ENCODE measurements at places on chromosomes 5 and 9.
A peak's percentile ranks its signal among the peaks of the same experiment; 100 is the strongest.

DNA sequence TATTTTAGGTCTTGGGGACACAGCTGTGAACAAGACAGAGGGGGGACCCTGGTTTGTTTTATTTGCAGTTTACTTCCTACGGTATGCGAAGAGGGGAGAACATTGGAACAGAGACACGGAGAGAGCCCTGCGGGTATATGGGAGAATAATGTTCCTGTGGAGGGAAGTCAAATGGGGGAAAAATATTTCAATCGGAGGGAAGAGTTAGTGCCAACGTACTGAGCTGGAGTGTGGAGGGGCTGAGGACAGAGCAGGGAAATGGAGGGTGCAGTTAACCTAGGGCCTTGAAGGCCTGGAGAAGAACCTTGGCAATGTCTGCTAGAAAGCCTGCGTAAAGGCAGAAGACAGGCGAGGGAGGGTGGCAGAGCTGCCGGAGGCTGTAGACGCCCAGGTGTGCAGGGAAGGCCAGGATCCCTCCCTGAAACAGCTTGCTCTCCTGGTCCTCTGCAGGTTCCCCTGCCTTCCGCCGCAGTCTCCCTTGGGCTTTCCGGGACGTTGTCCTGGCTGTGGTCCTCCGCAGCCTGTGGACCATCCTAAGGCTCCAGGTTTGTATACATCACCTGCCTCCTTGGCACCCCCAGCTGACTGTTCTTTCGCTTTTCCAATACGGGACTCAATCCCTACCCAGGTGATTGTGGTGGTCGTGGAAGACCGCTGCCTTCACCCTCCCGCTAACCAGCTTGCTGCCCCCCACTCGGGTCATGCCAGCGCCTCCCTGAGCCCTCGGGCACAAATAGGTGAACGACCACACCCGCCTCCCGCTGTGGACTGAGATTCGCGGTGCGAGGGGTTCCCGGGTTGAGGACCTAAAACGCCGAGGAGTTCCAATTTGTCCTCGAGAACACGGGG, 1.9 kb upstream of the RACK1 start:
- peak; percentile 7 for DNase-seq

- no peak for DNase-seq
Observed at GRCh38 chr5:121221483-121221882, 630.2 kb upstream of the FTMT start.

DNA sequence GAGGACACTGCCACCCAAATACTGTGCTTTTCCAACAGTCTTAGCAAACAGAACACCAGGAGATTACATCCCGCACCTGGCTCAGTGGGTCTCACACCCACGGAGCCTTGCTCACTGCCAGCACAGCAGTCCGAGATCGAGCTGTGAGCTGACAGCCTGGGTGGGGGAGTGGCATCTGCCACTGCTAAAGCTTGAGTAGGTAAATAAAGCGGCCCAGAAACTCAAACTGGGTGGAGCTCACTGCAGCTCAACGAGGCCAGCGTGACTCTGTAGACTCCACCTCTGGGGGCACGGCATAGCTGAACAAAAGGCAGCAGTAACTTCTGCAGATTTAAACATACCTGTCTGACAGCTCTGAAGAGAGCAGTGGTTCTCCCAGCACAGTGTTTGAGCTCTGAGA, 28.8 kb downstream of the EPB41L4A start:
- no peak for DNase-seq

- no peak for DNase-seq
Observed at GRCh38 chr5:180938294-180938693, 39.3 kb downstream of the BTNL8 start.

GRCh38 chr5:72308853-72309191, 11.2 kb downstream of the MRPS27 start:
- DNase-seq = no peak

- no peak for DNase-seq
Observed at GRCh38 chr9:6224393-6225154, 9.0 kb downstream of the IL33 start.

DNA sequence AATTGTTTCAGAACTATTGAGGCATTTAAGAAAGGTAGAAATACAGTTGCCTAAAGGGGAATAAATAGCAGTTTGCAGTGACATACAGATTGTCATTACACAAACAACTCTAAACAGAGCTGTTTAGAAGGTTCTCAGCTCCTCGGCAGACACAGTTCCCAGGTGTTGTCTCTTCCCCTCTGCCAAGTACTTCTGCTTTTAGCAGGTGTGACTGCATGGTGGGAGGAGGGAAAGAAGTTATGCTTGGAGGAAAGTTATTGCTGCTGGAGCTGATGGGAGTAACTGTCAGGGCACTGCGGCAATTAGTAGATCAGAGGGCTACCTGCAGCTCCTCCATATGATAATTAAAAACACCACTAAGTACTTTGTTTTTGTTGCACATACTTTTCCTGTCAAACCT, 14.5 kb downstream of the EDIL3 start:
- no peak for DNase-seq

GRCh38 chr9:82706786-82707185, 356.2 kb downstream of the RASEF start:
- DNase-seq = no peak

DNA sequence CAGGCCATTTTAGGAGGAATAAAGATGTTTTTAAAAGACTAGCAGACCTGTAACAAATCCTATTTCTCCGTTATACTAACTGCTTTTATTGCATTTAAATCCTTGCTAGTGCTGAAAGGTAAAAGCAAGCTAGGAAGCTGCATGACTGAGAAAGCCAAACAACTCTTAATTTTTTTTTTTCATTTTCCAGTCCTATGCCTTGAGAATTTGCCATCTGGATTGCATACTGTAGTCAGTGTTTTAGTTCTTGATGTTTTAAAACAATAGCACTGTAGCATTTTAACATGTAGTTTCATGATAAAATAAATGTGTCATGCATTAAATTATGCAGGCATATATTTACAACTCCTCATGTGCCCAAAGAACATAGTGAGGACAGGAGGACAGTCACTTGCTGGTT, 108.4 kb upstream of the FGF10 start:
- DNase-seq = no peak

DNA sequence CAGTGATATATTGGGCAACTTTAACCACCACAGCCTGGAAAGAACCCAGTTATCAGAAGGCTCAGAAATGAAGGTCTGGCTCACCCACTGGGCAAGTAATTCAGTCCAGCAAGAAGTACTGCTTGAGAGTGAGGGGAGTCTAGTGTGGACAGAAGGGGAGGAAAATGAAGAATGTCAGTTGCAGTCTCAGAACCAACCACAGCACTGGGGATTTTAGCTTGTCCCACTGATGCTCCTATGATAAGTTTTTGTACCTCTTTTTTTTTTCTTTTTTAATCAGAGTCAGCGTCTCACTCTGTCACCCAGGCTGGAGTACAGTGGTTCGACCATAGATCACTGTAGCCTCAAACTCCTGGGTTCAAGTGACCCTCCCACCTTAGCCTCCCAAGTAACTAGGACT, 9.4 kb upstream of the CD72 start:
- no peak for DNase-seq

DNA sequence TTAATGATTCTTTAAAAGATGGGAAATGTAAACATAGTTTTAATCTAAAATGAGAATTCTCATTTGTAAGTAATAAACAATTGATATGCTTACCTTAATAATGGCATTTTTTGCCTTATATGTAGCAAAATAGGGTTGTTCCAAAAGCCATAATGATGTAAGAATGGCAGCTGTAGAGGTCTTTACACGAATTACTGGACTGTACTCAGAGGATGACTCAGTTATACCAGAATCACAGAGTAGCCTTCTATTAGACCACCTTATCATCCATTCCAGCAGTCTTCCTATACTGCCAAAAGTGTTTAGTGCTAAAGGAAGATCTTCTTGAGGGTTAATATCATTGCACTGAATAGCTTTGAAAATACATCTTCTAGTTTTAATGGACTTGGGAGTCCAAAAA, 66.5 kb downstream of the CPLANE1 start:
- no peak for DNase-seq

DNA sequence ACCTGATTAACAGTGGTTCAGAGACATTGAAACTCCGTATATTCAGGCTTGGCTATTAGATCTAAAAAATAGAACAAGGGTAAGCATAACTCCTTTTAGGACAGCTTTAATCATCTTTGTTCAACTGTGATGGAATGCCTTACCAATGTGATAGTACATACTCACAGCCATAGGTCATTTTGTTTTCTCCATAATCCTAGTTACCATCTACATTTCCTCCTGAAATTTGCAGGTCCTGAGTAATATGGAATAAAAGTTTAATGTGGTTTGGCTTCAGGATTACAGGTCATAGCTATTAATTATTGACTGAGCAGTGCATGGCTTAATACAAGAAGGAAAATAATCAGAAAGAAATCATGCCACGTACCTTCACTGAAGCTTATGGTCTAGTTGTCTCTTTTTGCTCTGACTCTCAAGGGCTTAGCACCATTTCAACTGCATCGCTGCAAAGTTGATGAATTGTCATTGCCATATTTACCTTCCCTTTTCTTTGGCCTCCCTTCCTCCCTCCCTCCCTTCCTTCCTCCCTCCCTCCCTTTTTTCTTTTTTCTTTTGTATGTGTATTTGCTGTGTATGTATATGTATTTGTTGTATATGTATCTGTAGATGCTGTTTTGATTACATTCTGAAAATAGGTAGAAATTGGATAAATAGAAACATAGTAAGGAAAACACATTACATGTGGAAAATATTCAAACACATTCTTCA, 250.9 kb upstream of the ZNF608 start:
- no peak for DNase-seq

DNA sequence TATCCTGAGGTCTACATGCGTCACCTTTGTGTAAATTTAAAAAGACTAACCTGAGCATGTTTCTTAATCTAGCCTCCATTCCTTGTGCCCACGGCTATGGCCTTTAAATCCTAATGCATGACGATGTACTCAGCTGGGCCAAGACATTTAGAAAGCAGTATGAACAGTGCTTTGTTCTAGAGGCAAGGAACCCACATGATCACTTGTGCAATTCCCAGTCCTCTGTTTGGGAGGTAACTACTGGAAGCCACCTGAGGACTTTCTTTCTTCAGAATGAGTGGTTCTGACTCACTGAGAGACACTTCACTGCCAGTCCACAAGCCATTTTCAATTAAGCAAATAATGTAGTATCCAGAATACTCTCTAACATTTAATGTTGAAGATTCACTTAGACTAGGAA, 181.3 kb downstream of the RAB3C start:
- no peak for DNase-seq

GRCh38 chr9:130026583-130027340, 16.2 kb downstream of the FNBP1 start:
- no peak for DNase-seq

GRCh38 chr5:54719384-54720283, 202.1 kb downstream of the SNX18 start:
- no peak for DNase-seq

GRCh38 chr9:89195131-89195797, 16.6 kb upstream of the SHC3 start:
- DNase-seq = no peak

- no peak for DNase-seq
Observed at GRCh38 chr9:138057726-138058125, 180.1 kb downstream of the CACNA1B start.

DNA sequence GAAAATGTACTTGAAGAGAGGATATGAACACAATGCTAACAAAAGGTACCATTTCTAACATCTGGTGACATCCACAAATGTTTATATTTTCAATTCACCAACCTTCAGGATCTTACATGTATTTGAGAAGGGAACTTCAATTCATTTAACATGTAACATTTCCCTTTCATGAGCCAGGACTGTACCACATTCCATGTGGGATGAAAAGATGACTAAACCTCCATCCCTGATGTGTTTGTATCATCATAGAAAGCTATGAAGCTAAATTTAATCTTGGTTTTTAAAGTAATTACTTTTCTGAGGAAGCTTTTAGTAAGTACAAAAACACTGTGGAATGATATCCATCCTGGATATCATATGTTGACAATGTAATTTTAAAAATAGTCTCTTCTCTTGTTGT, 78.2 kb upstream of the GNA14 start:
- no peak for DNase-seq

DNA sequence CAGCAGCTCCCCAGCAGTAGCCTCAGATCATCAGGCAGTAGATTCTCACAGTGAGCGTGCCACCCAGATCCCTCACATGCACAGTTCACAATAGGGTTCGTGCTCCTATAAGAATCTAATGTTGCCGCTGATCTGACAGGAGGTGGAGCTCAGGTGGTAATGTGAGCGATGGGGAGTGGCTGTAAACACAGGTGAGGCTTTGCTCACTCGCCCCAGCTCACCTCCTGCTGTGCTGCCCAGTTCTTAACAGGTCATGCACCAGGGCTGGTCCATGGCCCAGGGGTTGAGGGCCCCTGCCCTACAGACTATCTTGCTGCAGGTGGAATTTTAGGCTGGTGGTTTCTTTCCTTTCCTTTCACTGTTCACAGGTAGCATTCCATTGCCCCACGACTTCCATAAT, 100.2 kb downstream of the MRPL36 start:
- DNase-seq = no peak

DNA sequence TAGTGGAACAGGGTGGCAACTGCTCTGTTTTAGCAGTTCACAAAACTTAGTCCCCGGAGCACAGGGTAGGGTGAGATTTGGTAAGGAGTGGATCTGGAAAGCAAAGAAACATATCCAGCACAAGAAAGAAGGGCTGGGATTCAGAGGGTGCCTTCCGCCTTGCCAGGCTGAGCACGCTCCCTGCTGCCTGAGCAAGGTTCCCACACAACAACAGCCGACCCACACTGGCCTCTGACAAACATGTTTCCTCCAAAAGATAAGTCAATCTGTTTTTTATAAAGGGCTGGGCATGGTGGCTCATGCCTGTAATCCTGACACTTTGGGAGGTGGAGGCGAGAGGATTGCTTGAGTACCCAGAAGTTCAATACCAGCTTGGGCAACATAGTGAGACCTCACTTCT, 45.8 kb downstream of the RAB3C start:
- no peak for DNase-seq

DNA sequence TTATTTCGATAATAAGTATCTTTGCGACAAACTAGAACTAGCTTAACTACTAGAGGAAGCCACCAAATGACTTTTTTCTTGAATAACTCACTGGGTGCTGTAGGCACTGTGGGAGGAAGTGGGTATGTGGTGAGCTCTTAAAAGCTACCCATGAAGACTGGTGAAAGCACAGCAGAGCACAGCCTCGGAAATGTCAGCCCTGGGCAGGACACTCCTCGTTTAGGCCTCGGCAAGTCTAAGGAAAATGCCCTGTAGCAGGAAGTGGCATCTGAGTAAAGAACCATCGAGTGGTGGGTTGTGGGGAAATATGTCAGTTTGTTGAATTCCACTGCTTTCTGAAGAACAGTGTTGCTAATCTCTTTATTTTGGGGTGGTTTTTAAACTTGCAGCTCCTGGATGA, 44.0 kb upstream of the NCS1 start:
- DNase-seq = peak; percentile 40

- DNase-seq = no peak
Observed at GRCh38 chr5:41143131-41143901, 70.0 kb downstream of the C6 start.

GRCh38 chr5:15012061-15012460, 140.5 kb upstream of the ANKH start:
- no peak for DNase-seq

- DNase-seq = no peak
Observed at GRCh38 chr5:91417219-91417618, 34.1 kb upstream of the ARRDC3 start.

GRCh38 chr9:69121155-69122081, 52.7 kb upstream of the TJP2 start:
- peak; percentile 72 for DNase-seq
